ENCODE measurements at places on chromosomes 5 and 9. TPM values are rescaled to one million over a fixed set of nuclear protein-coding genes. Genes with fewer than 3 reads are reported as not detected.

DNA sequence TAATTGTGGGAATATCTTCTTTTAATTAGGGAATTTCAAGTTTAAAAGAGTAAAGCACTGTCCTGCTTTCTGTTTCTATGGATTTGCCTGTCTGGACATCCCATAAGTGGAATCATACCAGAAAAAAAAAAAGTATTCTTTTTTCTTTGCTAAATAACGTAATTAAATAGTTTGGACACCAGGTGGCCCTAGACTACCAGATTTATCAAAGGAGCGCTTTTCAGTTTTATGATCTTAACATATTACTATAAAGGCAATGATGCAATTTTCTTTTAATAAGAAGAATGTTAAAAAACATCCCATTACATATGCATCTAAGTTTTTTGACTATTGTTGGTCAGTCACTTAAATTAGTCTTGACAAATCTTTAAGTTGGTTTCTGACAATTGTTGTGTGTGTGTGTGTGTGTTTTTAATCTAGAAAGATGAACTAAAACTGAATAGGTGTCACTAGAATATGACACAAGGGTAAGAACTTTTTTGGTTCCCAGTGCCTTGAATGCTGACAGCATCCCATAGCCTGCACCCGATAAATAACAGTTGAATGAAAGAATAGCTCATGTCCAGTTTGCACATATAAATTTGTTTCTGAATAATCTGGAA, 49.5 kb downstream of the C5orf22 start:
- H3K27ac ChIP-seq, result no peak overlapping the region
- no peaks in the 10 kb centered on the region for H3K36me3 ChIP-seq
- no peaks in the 10 kb centered on the region for H3K4me1 ChIP-seq
- peak; percentile 50 for DNase-seq

DNA sequence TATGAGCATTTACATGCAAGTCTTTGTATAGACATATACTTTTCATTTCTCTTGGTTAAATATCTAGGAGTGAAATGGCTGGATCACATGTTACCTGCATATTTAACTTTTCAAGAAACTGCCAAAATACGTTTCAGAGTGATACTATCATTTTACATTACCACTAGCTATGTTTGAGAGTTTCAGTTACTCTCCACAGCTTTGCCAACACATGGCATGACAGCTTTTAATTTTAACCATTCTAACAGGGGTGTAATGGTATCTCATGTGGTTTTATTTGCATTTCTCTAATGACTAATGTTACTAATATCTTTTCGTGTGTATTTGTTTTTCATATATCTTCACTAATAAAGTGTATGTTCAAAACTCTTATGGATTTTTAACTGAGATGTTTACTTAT, 99.8 kb downstream of the DTWD2 start:
- no peaks in the 10 kb centered on the region for H3K4me1 ChIP-seq
- no peaks in the 10 kb centered on the region for H3K36me3 ChIP-seq
- no peaks in the 10 kb centered on the region for H3K27me3 ChIP-seq
- no peak for DNase-seq

GRCh38 chr5:162248107-162248713, 180.6 kb downstream of the GABRG2 start:
- DNase-seq, result no peak
- no peaks in the 10 kb centered on the region for H3K36me3 ChIP-seq
- H3K4me1 ChIP-seq, result no peaks in the 10 kb centered on the region
- no peak overlapping the region for H3K4me3 ChIP-seq
- H3K27ac ChIP-seq, result no peak overlapping the region
- H3K27me3 ChIP-seq, result no peaks in the 10 kb centered on the region

- no peaks in the 10 kb centered on the region for H3K27me3 ChIP-seq
- H3K36me3 ChIP-seq, result no peaks in the 10 kb centered on the region
- no peak overlapping the region for H3K4me3 ChIP-seq
- no peaks in the 10 kb centered on the region for H3K4me1 ChIP-seq
- DNase-seq, result peak; percentile 9
These were observed 96.7 kb upstream of the MAMDC2 start for GRCh38 chr9:69946800-69947437.

DNA sequence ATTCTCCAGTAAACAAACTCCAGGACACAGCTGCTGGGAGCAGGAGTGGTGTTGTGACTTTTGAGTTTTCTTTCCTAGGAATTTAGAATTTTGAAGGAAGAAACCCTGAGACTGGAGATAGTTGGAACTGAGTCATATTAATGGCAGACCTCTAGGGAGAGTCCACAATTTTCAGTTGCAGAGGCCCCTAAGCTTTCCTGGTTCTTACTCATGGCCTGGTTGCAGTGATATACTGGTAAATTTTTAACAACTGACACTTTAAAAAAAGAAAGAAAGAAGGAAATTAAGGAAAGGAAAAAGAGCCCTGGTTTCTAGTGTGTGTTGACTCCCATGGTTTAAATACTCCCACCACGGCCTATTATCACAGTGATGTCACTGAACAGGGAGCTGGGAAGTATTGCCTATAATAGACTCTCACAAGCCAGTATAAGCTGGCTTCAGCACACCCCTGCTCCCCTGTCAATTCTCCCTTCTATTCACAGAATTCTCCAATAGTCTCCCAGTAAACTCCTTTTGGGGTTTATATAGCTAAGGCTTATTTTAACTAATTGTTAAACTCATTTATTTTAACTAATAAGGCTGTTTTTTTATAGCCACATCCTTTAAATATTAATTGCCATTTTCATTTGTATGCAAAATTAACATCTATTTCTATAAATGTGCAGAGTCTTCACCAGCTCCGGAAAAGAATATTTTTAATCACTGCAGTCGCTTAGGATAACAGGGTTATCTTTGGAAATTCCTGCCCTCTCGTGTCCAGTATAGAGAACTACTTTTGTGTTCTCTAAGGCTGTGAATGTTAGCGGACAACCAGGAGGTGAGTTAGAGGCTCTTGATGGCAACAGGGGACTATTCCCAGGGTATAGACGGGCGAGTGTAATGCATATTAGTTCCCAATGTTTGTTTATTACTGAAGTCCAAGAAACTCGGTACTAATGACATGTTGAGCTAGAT, 59.7 kb downstream of the GGTA1 start:
- no peaks in the 10 kb centered on the region for H3K36me3 ChIP-seq
- H3K4me3 ChIP-seq, result no peak overlapping the region
- no peak overlapping the region for H3K27ac ChIP-seq
- H3K4me1 ChIP-seq, result no peaks in the 10 kb centered on the region

DNA sequence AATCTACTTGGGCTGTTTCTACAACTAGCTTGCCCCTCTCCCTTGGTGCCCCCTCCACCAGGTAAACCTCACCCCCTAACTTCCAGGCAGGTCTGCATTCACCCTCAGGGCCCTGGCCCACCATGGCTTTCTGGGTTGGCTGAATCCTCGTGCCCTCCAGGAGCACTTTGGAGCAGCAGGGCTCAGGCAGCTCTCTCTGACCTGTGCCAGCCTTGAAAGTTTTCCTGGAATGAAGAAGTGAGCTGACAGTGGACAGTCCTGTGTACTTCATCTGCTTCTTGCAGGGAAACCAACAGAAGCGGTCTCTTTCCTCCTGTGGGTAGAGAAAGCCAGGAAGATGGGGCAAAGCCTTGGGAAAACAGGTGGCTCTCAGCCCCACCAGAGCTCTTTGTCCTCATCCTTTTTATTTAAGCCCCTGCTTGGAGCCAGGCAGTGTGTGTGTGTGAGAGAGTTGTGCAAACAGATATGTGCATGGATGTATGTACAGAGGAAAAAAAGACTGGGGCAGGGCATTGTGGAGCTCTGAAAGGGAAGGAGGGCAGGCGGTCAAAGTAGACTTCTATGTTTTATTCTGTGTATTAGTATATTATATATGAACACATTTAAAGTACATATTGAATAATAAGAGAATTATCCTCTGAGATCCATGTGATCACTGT, 62.3 kb upstream of the SPRY4 start:
- H3K27ac ChIP-seq, result no peak overlapping the region
- no peaks in the 10 kb centered on the region for H3K36me3 ChIP-seq
- no peak overlapping the region for H3K4me3 ChIP-seq
- H3K27me3 ChIP-seq, result no peaks in the 10 kb centered on the region
- DNase-seq, result no peak

The TMEM38B gene
- 23.2 TPM for total RNA-seq

DNA sequence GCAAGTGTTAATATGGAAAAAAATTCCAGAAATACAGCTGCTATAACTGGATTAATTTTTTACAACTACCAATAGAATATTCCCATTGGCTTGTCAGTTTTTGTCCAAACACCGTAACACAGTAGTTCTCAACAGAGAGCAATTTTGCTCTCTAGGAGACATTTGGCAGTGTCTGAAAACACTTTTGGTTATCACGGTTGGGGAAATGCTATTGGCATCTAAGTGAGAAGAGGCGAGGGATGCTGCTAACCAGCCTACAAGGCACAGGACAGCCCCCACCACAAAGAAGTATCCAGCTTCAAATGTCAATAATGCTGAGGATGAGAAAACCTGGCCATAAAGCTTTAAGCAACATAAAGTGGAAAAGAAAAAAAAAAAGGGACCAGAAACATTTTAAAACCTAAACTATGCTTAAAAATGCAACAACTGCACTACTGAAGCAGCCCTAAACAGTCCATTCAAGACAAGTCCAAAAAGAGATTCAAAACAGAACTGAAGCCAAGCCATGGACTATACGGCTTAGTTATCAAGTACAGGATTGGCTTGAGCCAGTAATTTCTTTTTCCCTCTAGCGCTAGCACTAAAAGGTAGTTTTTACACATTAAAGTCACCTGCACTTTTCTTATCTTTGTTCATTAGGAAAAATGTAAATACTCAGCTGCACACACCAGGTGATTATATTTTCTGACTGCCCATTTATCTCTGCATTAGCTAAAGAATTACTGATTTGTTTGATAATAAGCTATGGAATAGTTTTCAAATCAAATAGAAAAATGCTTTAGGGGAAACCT, 83.9 kb downstream of the NR3C1 start:
- no peaks in the 10 kb centered on the region for H3K4me1 ChIP-seq
- H3K27ac ChIP-seq, result no peak overlapping the region
- no peaks in the 10 kb centered on the region for H3K27me3 ChIP-seq
- no peaks in the 10 kb centered on the region for H3K36me3 ChIP-seq

The EPB41L4B gene
- total RNA-seq, result 6.5 TPM

- H3K36me3 ChIP-seq, result no peaks in the 10 kb centered on the region
- DNase-seq, result no peak
- H3K4me1 ChIP-seq, result no peaks in the 10 kb centered on the region
- no peak overlapping the region for H3K27ac ChIP-seq
- no peaks in the 10 kb centered on the region for H3K27me3 ChIP-seq
These were observed 26.7 kb upstream of the CAMK4 start for GRCh38 chr5:111197523-111197922.

GRCh38 chr5:160434022-160434531, 12.4 kb downstream of the PTTG1 start:
- no peaks in the 10 kb centered on the region for H3K36me3 ChIP-seq
- peak; percentile 97 for DNase-seq
- H3K27me3 ChIP-seq, result no peaks in the 10 kb centered on the region
- H3K4me3 ChIP-seq, result no peak overlapping the region
- H3K4me1 ChIP-seq, result peaks cover 2% of the 10 kb centered on the region
- no peak overlapping the region for H3K27ac ChIP-seq

DNA sequence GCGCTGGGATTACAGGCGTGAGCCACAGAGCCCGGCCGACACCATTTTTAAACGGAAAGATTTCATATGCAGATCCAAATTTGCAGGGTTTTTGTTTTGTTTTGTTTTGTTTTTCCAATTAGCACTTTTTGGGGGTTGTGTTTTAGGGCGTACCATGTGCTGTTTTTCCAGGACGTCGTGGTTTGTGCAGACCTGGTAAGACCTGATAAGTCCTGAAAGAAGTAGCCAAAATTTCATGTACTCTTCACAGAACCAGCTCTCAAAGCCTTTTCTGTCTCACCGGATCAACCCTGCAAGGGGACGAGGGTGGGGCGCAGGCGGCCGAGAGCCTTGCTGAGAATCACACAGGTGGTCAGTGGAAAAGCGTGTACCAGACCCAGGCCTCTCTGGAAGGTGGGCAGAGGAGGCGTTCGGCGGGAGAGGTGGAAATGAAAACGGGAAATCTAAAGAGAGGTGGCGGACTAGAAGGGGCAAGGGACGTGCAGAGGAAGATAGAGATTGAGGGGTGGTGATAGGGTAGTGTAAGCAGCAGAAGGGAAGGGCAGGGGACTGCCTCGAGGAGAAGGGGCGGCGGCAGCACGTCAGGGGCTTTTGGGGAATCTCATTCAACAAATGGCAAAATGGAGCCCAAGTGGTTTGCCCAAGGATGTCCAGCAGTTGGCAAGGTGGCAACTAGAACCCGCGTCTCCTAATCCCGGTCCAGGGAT, 1.1 kb upstream of the FAF2 start:
- H3K4me3 ChIP-seq, result peak overlapping the region; percentile 83
- peak overlapping the region; percentile 96 for H3K27ac ChIP-seq
- H3K4me1 ChIP-seq, result no peaks in the 10 kb centered on the region

- H3K36me3 ChIP-seq, result no peaks in the 10 kb centered on the region
- H3K27ac ChIP-seq, result peak overlapping the region; percentile 100
These were observed 5.6 kb upstream of the PURA start for GRCh38 chr5:140108093-140109017.

DNA sequence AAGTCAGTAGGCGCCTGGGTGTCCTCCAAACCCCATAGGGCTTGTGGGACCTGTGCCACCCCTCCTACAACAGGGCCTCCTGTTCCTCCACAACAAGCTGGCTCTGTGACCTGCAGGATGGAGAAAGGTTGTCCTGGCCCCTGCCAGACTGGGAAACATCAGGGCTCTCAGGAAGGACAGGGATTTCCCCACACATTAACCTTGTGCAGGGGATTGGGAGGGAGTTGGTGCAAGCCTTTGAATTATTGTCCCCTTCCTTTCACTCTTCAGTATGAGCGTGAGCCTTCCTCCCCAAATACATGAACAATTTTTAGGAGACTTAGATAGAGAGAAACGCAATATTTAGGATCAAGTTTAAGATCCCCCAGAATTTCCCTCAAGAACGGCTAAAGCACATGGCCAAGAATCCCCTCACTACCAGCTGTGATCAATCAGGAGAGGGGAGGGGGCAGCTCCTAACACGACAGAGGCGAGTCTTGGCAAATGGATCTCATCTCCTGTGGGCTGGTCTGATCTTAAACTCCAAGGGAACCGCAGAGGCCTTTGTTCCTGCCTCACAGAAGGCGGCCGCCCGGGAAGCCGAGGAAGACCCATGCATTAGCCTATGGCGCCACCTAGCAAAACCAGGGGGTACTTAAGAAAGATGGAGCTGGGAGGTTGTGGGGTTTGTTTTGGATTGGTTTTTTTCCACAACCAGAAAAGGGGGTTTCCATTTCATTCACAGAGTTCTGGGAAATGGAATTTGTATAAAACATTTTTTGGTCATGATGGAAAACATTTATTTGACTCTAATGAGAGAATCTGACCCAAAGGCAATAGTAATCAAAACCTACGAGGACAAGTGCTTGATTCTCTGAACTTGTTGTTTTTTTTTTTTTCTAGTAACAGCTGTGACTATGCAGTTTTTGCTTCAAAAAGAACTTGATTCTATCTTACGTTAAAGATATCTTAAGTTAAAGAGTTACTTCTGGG, 36.1 kb upstream of the OSMR start:
- no peak overlapping the region for H3K4me3 ChIP-seq
- no peak overlapping the region for H3K27ac ChIP-seq
- no peaks in the 10 kb centered on the region for H3K27me3 ChIP-seq
- peaks cover 2% of the 10 kb centered on the region for H3K4me1 ChIP-seq
- no peaks in the 10 kb centered on the region for H3K36me3 ChIP-seq
- peak; percentile 93 for DNase-seq

The CDH10 gene
- total RNA-seq, result 0.13 TPM

All from kidney (tissue), 22 donors.